ENCODE measurements at places on chromosomes 6 and 20.

DNA sequence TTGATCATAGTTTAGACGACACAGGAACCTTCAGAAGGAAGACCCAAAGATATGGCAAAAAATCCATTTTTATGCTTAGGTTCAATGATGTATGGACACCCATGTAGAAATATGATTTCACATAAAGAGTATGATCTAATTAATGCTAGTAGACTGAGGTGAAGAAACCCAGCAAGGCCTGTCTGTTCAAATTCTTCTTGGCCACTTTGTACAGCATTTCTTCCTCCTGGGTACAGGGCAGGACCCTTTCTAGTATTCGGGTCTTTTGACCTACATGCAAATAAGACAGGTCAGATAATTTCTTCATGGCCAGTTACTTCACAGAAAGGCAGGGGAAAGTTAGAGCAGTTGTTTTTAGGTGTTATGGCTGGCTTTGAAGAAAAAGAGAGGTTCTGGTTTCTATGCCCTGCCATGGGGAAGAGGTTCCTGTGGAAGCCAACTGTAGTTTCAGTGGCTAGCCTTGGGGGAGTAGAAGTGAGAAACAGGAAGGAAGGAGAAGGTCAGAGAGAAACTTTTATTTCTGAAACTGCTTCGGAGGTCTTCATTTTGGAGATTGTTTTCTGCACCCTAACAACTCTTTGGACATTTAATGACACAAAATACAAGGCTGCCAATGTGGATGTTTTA is 208.3 kb downstream of the PTPRK start:
- no peak for DNase-seq

DNA sequence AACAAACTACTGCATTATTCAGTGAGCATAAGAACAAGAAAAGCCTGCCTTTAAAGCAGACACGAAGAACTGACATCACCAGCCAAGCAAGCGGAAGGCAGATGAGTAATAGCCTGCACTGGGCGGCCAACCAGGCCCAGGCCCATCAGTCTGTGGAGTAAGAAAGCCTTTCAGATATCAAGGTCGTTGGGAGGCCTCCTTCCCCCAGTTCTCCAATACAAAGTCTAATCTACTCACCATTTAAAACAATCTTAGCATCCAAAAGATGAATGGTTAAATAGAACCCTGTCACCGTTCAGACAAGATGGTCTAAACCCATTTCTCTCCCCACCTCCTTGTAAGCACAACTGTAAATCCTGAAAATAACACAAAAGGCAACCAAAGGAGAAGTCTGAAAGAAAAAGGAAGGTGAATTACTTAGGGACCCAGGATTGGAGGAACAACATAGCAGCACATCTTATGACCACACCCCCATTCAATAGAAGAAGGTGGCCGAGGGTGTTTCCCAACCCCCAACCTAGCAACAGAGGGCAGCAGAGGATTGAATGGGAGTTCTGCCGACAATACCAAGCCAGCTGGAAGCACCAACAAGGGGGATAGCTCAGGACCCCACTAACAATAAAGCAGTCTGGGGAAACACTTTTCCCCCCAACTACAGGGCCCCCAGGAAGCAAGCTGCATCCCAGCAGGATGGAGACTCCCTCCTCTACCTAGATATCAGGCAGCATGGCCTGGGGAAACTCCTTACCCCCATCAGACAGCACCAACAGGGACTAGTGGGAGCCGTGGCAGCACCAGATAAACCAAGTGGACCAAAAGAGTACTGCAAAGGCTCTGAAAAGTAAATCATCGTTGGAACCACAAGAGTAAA is 67.9 kb downstream of the ZHX3 start:
- no peak for DNase-seq

GRCh38 chr20:29742699-29743100 is 1514.8 kb upstream of the DEFB115 start:
- DNase-seq, result no peak

GRCh38 chr6:113375950-113376846 is 480.9 kb upstream of the MARCKS start:
- no peak for DNase-seq

GRCh38 chr20:53390770-53391169 is 202.9 kb downstream of the ZNF217 start:
- DNase-seq, result no peak

- DNase-seq, result no peak
These were observed 7.3 kb downstream of the DLGAP4 start for GRCh38 chr20:36313476-36313875.

DNA sequence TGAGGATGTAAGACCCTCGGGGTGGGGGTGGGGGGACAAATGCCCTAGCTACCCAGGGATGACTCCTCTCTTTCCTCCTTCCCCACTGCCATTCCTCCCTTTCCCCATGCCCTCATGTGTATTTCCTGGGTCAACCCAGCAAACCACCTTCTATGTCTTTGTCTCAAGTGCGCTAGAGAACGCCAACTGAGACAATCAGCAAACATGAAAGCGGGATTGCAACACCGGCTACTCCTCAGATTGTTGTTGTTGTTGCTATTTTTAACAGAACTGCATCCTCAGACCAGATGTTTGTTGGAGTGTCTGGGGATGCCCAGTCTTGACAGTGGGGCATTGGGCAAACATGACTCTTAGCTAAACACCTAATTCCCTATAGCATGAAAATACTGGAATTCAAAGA is 39.3 kb upstream of the HIVEP1 start:
- no peak for DNase-seq

DNA sequence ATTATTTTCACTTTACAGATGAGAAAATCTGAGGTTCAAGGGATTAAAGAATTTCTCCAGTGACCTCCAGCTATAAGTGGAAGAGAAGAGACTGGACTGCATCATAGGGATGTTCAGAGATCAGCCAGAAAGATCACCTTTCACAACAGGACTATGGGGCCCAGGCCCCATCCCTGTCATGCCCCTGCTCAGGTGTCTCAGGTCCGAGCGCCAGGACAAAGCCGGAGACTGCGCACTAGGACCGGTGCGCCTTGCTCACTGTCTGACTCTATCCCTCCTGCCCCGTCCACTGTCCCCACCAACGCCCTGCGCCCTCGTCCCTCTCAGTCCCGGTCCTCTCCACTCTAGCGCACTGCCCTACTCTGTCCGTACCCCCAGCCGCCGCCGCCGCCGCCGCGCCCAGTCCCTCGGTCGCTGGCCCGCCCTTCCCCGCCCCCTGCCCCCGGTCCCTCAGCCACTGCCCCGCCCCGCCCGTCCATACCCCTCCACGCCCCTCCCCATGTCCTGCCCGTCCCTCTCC is 521 bp upstream of the RAD21L1 start:
- DNase-seq, result no peak

DNA sequence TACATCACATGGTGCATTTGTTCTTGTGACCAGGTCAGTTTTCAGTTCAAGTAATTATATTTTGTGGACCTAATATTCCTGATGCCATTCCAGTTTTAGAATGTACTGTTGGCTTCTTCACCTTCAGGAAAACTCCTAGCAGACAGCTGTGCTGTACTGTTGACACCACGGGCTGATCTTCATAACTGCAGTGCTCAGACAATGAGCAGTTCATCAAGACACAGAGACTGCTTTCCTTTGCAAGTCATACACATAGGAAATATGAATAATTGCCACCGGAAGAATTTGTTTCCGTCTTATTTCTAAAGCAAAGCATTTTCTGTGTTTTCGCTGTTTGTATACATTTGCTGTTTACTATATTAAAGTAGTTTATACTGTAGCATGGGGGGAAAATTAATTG is 89.8 kb downstream of the C6orf118 start:
- no peak for DNase-seq

DNA sequence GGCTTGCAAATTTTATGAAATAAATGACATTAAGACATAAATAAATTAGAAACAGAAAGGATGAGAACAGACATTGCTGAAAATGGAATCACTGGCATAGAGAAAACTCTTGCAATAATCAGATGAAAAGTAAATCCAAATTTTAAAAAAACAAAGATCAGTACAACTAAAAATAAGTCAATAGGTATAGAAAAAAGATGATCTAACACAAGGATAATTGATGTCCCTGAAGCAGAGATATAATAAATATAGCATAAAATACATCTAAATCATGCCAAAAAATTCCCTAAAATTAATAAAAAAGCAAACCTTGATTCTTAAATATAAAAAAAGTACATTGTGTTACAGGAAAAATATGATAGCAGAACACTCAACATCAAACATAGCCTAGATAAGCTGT is 379.6 kb downstream of the SYNE1 start:
- DNase-seq, result no peak

GRCh38 chr20:23309781-23310180 is 40.8 kb upstream of the NXT1 start:
- DNase-seq, result no peak

GRCh38 chr6:150194195-150194594 is 51.4 kb downstream of the PPP1R14C start:
- no peak for DNase-seq

DNA sequence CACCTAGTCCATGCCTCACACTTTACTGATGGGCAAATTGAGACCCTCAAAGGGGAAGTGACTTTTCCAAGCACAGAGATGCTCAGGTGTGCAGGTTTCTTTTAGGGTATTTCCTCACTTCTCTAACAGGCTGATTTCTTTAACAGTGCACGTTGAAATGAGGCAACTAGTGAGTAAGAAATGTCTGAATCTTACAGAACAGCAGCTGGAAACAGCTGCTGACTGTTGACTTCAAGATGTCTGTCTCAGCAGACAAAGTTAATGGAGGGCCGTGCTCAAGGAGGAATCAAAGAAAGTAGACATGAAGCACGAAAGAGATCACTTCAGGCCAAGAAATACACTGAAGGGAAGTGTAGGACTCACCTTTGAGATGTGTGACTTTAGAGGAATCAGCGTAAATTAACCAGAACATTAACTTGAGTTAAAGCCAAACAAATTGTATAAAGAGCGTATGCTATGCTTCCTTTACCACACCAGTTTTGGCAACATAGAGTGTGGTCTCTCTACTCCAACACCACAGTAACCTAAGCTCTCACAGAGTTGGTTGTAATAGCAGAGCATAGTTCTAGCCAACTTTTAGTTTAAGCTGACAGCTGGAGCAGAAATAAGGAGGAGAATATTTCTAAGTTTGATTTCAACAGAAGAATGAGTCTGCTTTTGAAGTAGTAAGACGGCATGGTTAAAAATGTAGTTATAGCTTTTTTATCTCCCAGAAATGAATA is 60.9 kb downstream of the SAMD3 start:
- DNase-seq, result no peak

DNA sequence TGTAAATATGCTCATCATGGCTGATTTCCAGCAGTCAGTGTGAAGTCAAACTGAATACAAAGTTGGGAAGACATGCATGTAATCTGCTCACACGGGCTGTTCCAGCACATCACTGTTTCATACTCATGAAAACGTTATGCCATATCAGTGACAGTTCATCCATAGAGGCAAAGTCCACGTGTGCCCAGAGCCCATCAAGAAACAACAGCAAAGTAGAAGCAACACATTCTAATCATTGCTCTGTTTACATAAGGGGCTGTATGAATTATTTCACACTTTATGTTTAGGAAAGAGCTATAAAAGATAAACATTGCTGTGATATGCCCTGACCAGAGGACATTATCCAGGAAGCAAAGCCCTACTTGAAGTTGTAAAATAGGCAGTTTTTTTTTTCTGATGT is 157.0 kb upstream of the ENPP5 start:
- no peak for DNase-seq

GRCh38 chr6:122495612-122496011 is 24.0 kb upstream of the SERINC1 start:
- DNase-seq, result no peak

GRCh38 chr20:44566018-44566417 is 16.4 kb upstream of the PKIG start:
- no peak for DNase-seq

- no peak for DNase-seq
These were observed 2.1 kb downstream of the FAM110A start for GRCh38 chr20:835608-836045.

GRCh38 chr6:34970957-34971356 is 81.9 kb downstream of the ANKS1A start:
- no peak for DNase-seq

GRCh38 chr6:11509471-11509870 is 28.1 kb upstream of the TMEM170B start:
- DNase-seq, result no peak

- no peak for DNase-seq
These were observed 44.9 kb downstream of the IRF4 start for GRCh38 chr6:436308-437036.

GRCh38 chr6:39153766-39154397 is 38.9 kb upstream of the SAYSD1 start:
- DNase-seq, result no peak

DNA sequence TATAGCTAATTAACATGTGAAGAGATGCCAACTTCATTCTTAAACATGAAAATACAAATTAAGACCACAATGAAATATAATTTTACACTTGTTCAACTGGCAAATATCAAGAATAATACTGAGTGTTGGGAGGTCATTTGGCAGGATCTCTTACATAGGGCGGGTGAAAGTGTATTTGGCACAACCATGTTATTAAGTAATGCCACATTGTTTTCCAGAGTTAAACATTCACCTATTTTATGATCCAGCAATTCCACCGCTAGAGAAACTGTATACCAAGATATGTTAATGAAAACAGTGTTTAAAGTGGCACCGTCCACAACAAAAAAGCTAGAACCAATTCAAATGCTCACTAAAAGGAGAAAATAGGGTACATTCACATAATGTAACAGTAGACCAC is 14.1 kb downstream of the MOCS1 start:
- DNase-seq, result no peak

- DNase-seq, result no peak
These were observed 134.4 kb upstream of the BTBD3 start for GRCh38 chr20:11783102-11783850.

- peak; percentile 93 for DNase-seq
These were observed 57.6 kb downstream of the FAM217A start for GRCh38 chr6:4021133-4021853.
